ENCODE measurements at places on chromosomes 2 and 18.

GRCh38 chr2:33068261-33068660, 121.5 kb downstream of the LTBP1 start:
- DNase-seq, result no peak

- no peak for DNase-seq
Observed at GRCh38 chr2:206368933-206369569, 74.3 kb upstream of the ADAM23 start.

- no peak for DNase-seq
Observed at GRCh38 chr18:35513181-35513936, 15.6 kb upstream of the INO80C start.

GRCh38 chr18:46414863-46415262, 242.2 kb downstream of the LOXHD1 start:
- DNase-seq, result no peak

- DNase-seq, result no peak
Observed at GRCh38 chr2:50607721-50608120, 424.2 kb downstream of the NRXN1 start.

- no peak for DNase-seq
Observed at GRCh38 chr2:212392544-212392943, 146.1 kb downstream of the ERBB4 start.

DNA sequence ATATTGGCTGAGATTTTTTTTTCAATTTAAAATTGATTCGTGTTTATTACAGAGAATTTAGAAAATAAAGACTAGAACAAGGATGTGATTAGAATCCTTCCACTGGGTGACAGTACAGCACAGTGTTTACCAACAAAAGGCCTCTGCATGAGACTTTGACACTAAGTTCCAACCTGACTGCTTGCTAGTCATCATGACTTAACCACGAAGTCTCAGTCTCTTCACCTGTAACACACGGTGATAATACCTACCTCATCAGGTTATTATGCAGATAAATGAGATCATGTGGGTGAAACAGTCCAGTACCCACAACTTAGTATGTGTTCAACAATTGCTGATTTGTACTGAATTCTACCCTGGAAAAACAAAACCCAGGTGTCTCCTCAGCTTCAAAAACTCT, 151.2 kb downstream of the STK39 start:
- DNase-seq, result no peak

- no peak for DNase-seq
Observed at GRCh38 chr2:235495373-235496238, 1.8 kb downstream of the AGAP1 start.
